Stimulated activated CD8-positive, alpha-beta memory T cell treated with anti-CD3 and anti-CD28 coated beads, Interleukin-7, amount 100 ng/mL, for 4 hours (primary cell): ENCODE measurements at places on chromosomes 16 and 17.

DNA sequence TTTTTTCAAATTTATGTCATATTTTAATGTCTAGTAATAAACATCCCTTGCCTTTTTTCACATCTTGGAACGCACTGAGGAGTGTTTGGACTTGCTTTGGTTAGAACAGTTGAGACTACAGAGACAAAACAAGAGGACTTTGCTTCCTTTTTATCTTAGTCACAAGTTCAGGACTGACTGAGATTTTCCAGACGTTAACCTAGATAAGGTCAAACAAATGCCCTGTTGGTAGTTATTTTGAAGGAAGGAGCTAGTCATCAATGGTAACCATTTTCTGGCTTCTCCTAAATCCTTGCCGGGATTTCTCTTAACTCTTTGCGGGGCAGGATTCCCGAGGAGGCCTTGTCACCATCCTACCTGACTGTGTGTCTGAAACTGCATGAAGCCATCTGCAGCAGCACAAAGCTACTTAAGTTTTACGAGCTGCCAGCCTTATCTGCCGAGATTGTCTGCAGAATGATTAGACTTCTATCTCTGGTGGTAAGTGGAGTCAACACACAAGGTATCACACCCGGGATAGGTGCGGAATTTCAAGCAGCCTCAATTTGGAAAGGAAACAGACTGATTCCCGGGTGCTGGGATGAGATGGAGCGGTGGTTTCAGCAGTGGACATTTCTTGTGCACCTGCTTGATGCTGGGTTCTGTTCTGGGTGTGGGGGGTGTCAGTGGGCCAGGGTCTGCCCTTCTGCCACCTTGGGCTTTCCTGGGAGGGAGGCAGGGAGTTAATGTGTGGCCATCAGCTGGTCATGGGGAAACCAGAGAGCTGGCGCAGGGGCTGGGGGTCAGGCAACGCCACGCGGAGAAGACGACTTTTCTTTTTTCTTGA lies 48.3 kb downstream of the RNF213 start:
- no peak for DNase-seq

- DNase-seq = no peak
These were observed 163.8 kb downstream of the TOX3 start for GRCh38 chr16:52383119-52383518.

DNA sequence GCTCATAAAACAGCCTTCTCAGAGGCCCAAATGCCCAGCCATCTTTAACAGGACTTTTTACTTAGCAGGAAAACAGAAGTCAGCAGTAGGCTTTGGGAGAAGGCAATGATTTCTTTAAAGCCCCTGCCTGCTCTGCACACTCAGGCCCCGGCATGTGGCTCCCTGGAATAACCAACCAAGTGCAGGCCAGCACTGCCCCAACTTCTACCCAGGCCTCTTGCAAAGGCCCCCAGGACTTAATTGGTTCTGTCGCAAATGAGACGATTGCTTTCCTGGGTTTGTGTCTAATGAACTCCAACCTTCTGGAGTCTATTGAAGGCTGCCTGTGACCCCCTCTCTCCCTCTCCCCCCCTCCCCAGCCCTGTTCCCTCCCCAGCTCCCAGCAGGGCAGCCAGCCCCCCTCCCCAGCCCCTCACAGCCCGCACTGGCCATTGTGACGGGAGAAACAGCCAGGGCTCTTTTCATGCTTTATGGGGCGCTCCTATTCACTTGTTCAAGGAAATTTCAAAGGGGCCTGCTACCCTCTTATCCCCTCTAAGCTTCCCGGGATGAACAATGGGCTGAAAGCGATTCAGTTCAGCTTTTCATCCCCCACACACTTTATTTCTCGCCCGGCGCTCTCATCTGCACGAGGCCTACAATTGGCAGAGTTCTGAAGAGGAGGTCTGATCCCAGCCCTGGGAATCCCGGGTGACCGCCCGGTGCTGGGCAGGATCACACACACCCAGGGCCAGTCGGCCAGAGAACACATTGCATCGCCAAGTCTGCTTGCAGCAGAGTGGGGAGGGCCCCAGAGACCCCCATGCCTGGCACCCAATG lies 15.5 kb downstream of the AXIN2 start:
- no peak for DNase-seq

DNA sequence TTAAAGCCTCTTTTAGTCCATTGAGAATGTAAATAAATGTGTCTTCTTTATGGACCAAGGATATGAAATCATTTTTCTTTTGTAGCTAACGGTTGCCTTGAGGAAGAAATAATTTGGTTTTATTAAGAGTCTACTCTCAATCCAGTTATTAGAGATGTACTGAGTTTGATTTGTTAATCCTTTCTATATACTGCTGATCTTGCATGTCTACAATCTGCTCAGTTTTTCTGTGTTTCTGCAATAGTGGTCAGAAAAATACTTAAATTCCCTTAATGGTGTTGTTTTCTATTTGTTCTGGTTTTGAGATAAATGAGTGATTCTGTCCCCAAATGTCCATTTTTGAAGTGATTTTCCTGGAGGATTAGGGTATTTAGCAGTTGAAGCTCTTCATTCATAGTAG lies 54.9 kb downstream of the CYLD start:
- DNase-seq = no peak

GRCh38 chr16:57297856-57298255 lies 13.4 kb upstream of the PLLP start:
- peak; percentile 14 for DNase-seq

DNA sequence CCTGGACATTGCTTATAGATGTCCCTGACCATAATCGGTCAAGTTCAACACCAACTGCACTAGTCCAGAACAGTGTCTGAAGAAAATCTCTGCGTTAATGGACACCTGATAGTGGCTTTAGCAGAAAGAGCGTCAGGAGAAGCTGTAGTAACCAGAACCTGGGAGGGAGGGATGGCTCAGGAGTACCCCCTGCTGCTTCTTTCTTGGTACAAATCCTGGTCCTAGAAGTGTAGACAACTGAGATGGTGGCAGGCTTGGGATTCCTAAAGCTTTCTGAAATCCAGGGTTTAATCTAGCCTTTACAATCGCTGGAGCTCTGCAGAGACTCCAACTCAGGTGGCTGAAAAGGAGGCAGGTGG lies 5.4 kb downstream of the MAP3K14 start:
- no peak for DNase-seq

GRCh38 chr17:57363998-57364643 lies 107.8 kb downstream of the MSI2 start:
- DNase-seq = no peak

DNA sequence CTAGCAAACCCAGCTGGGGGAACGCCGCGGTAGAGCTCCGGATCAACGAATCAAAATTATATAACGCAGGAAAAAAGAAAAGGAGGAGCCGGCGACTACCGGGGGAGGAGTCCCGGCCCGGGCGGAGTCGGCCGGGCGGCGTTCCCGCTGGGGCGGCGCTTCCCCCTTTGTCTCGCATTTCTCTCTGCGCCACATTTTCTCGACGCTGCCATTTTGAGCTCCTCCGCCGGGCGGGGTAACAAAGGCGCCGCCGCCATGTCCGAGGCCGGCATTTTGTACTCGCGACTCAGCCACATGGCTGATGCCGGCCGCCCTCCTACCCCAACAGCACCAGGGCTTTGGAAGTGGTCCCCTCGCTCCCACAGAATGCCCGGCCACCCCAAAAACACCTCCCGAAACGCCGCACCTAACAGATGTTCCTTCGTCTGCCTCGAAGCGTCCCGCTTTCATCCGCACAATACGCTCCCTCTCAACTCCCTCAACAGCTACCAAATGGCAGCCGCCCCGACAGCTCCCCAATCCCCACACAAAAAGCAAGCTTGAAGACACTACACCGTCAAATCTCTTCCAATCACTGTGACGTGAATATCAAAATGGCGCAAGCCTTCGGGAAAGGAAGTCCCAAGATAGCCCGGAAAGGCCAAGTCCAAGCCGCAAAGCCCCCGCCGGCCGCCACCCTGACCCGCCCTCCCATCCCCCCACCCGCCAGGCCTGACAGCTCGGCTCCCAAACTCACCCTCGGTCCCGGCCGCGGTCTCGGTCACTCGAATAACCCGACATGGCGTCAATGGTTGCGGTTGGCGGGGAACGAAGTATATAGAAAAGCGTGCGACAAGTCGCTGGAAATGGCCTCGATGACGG lies 519 bp downstream of the DDX5 start:
- peak; percentile 81 for DNase-seq

- no peak for DNase-seq
These were observed 9.6 kb downstream of the DCTN5 start for GRCh38 chr16:23650674-23651416.

DNA sequence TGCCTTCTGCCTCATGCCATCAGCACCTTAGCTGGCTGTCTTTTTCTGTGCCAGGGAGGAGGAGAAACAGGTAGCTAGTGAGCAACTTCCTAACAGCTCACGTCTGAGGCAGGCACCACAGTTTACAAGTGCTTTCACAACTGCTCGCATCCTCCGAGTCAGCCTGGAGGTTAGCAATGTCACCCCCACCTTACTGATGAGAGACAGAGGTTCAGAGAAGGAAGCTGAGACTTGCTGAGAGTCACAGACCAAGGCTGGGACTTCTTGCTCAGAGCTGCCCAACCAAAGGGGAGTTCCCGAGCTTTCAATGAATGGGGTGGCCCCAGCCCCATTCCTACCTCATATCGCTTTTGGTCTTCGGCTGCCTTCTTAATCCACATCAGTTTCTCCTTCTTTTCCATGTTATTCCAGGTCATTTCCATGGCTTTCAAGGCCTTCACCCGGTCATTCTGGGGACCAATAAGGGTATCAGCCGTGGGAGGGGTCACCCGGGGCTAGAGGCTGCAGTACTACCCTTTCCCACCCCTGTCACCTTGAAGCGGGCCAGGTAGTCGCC lies 9.6 kb downstream of the UBTF start:
- DNase-seq = no peak

GRCh38 chr17:73623247-73623646 lies 21.0 kb downstream of the SDK2 start:
- DNase-seq = no peak

GRCh38 chr16:84810518-84811273 lies 9.1 kb upstream of the CRISPLD2 start:
- no peak for DNase-seq

GRCh38 chr17:8856869-8857575 lies 10.5 kb downstream of the PIK3R6 start:
- no peak for DNase-seq

- no peak for DNase-seq
These were observed 90.7 kb downstream of the SOCS1 start for GRCh38 chr16:11165349-11165748.

- DNase-seq = no peak
These were observed 23.4 kb upstream of the MYO15B start for GRCh38 chr17:75564195-75564594.

DNA sequence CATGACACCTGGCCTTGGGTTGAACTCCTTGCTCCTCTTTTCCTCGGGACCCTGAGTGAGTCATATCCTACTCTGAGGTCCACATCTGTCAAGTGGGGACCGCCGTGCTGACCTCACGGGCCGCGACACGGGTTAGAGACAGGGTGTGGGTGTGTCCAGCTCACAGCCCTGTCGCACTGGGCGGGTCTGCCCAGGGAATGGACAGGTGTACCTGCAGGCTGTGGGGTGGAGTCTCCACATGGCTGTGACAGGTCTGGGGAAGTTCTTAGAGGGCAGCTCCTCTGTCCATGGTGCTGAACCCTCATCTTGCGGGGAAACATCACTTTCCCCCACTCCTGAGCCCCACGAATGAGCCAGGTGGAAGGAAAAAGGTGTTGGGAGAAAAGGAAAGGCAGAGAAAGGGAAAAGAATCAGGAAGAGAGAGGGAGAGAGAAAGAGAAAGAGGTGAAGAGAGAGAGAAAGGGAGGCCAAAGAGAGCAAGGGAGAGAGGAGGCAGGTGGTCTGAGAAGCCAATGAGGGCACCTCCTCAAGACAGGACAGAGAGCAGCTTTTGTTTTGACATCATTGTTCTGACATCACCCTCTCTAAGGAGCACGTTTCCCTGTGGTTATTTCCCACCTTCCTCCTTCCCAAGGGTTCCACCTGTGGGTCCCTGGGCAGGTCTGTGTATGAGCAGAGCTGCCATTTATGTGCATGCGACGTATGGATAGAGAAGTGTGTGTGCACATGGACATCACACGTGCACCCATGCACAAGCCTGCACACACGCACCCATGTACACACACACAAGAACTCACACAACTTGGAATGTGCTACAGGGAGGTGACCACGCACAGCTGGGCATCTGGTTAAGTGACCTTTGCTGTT lies 32.6 kb upstream of the CBFA2T3 start:
- DNase-seq = no peak

- DNase-seq = no peak
These were observed 2.3 kb upstream of the G6PC1 start for GRCh38 chr17:42898147-42898811.

- DNase-seq = no peak
These were observed 1.8 kb downstream of the KNOP1 start for GRCh38 chr16:19716183-19716582.

DNA sequence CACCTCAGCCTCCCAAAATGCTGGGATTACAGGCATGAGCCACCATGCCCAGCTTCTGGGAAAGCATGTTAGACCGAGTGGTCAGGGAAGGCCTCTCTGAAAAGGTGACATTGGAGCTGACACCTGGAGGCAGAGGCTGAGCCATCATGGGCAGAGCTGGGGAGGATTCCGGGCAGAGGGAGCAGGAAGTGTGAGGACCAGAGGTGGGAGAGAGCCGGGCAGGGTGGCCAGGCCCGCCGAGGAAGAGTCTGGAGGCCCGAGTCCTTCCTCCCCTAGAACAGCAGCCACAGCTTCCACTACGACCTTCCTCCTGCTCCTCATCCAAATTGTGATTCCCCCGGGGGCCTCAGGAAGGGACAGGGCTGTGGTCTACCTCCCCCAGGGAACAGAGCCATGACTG lies 74.7 kb downstream of the COG7 start:
- DNase-seq = no peak

DNA sequence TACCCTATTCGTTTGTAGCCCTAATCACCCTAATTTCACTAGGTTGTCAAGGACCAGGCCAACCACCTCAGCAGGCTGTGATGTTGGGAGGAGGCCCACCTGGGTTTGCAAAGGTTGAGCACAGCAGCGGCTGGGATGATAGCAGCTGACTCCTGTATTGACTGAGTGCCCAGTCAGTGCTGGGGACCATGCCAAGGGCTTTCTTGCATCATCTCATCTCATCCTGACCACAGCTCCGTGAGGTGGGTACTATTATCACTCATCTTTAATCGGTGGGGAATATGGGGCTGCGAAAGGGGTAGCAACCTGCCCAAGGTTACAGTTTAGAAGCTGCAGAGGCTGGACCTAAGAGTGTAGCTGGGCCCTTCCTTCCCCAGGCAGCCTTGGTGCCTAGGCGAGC lies 11.7 kb downstream of the ATPAF2 start:
- no peak for DNase-seq

GRCh38 chr16:29306943-29307597 lies 99.4 kb downstream of the NPIPB11 start:
- no peak for DNase-seq

GRCh38 chr17:72705905-72706395 lies 386.5 kb downstream of the SLC39A11 start:
- DNase-seq = no peak

- DNase-seq = no peak
These were observed 75.0 kb downstream of the MMD start for GRCh38 chr17:55346658-55347057.

- DNase-seq = no peak
These were observed 46.6 kb downstream of the PECAM1 start for GRCh38 chr17:64343833-64344637.
